ENCODE measurements at places on chromosomes 11 and 22.
A peak's percentile ranks its signal among the peaks of the same experiment; 100 is the strongest.

GRCh38 chr11:24872186-24872585 lies 375.3 kb downstream of the LUZP2 start:
- DNase-seq: no peak

DNA sequence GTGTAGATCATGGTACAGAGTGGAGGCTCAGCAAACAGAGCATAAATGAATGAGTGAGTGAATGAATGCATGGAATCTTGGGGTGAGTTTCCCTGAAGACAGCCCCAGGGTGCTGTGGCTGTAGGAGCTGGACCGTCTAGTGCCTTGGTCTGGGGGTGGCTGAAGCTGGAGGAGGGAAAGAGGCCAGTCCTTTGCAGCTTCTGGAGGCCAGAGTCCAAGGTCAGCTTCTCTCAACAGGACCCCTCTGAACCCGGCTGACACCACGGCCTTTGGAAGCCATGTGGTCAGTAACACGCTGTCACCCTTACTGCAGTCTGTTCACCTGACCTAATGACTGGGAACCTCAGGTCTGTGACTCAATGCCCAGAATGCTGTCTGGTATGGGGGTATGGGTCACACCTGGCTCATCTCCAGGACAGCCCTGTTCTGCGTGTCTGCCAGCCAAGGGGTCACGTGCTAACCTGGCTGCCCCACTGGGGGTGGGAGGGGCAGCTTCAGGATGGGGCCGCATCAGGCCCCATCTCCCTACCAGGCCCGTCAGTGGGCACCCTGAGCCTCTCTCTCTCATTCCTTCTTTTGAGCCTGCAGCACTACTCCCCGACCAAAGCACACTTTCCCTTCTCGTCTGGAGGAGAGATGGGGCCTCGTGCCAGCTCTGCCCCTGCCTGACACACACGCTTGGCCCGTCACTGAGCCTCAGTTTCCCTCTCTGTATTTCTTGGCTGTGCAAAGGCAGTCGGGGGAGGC lies 24.1 kb upstream of the CHKA start:
- DNase-seq: no peak

GRCh38 chr22:49923445-49923844 lies 5.0 kb downstream of the CRELD2 start:
- peak; percentile 38 for DNase-seq

DNA sequence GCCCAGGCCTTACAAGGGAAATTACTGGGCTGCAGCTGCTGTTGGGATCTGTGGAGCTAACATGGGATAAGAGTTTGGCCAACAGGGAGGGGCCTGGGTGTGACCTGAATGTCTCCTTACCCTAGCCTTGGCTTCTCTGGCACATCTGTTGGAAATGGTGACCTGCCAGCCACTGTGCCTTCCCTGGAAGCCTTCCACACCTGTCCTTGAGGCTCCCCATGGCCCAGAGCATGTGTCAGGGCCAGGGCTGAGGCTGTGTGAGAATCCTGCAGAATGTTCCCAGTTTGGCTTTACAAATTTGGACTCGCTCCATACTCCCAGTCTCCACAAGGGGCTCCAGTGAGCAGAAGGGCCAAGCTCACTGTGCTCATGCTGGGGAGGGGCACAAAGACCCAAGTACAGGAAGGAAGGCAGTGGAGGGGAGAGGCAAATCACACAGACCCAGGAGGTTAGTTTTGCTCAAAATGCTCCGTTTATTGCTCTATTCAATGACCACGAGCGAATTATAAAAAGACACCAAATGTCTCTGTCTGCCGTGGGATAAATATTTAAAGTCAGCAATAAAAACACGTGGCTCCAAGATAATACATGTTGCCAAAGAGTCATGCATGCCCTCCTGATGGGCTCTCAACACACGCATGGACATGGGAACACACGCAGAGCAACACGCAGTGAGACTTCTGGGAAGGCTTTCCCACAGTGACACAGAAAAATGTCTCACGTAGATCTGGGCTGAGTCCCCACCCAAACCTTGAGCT lies 1.7 kb upstream of the IGSF22 start:
- DNase-seq: peak; percentile 56

- no peak for DNase-seq
Observed at GRCh38 chr11:106986673-106987072, 31.6 kb downstream of the GUCY1A2 start.

DNA sequence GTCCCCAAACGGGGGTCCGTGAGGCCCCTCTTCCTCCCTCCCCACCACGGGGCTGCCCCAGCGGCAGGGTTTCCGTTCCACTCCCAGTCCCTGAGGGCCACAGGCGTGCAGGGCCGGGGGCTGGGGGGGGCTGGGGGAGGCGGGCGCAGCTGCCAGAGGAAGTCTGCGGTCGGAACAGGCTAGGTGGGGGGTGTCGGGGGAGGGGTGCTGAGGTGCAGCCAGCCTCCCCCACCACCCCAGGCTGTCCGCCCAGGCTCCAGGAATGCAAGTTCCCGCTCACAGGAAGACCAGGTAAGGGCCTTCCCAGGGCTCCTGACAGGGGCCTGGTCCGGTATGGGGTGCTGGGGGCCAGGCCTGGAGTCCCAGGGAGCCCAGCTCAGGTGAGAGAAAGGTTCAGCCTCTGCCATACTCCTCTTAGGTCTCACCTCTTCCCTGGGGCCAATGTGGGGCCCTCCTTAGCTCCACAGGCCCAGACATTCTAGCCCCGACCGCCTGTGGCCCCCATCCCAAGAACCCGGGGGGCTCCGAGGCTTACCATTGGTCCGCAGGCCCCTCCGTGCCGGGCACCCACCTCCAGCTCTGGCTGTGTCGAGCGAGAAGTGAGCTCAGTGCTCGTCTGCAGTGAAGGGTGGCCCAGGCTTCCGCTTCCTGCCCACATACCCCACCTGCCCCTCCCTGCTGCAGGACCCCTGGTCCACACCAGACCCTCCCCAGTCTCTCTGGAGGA lies at the start of gene PTPRCAP:
Gene PTPRCAP, minus strand, starts transcription at position 601 of the 727 bp plus-strand sequence. Its CDS starts 63 bp downstream, at position 538.
- DNase-seq: peak; percentile 68

GRCh38 chr11:34053161-34053686 lies 1.7 kb downstream of the CAPRIN1 start:
- DNase-seq: peak; percentile 85

GRCh38 chr11:46747150-46747549 lies 28.1 kb downstream of the F2 start:
- DNase-seq: no peak

- DNase-seq: no peak
Observed at GRCh38 chr11:85590848-85591483, 36.2 kb downstream of the DLG2 start.

DNA sequence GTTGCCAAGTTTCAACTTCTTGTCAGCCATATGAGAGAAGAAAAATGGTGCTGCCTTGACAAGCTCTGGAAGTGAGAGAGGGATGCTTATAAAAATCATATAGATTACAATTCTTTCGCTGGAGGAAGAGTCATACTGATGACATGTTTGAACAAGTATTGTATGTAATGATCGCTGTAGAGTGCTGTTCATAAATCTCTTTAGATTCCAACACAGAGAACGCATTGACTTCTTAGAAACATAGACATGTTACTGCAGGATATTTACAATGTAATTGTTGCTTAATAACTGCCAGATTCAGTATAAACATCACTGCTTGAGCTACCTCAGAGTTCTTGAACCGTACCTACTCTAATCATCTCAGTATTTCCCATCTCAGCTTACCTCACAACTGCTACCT lies 571.6 kb downstream of the LUZP2 start:
- DNase-seq: no peak

- no peak for DNase-seq
Observed at GRCh38 chr11:116804001-116804400, 12.3 kb upstream of the APOA5 start.

- DNase-seq: no peak
Observed at GRCh38 chr11:76665921-76666351, 4.6 kb downstream of the LRRC32 start.

- no peak for DNase-seq
Observed at GRCh38 chr11:12853652-12854296, 155.3 kb upstream of the RASSF10 start.

GRCh38 chr11:110812086-110812733 lies 100.0 kb upstream of the ARHGAP20 start:
- no peak for DNase-seq

DNA sequence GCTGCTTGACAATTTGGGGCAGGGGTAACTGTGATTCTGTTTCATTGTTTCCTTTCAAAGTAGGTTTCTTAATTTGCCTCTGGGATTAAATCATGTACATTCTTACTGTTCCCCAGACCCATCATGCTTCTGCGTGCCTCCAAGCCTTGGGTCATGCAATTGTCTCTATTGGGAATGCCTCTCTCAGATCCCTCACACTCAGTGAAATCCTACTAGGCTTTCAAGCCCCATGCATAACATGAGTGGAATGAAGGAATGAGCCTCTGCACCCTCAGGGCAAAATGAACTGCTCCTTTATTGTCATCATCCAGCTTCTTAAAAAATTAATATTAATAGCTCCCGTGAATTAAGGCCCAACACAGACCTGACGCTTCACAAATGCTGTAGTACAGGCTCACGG lies 381.7 kb downstream of the TENM4 start:
- DNase-seq: no peak

- no peak for DNase-seq
Observed at GRCh38 chr22:11605468-11605981, 3922.5 kb upstream of the OR11H1 start.

DNA sequence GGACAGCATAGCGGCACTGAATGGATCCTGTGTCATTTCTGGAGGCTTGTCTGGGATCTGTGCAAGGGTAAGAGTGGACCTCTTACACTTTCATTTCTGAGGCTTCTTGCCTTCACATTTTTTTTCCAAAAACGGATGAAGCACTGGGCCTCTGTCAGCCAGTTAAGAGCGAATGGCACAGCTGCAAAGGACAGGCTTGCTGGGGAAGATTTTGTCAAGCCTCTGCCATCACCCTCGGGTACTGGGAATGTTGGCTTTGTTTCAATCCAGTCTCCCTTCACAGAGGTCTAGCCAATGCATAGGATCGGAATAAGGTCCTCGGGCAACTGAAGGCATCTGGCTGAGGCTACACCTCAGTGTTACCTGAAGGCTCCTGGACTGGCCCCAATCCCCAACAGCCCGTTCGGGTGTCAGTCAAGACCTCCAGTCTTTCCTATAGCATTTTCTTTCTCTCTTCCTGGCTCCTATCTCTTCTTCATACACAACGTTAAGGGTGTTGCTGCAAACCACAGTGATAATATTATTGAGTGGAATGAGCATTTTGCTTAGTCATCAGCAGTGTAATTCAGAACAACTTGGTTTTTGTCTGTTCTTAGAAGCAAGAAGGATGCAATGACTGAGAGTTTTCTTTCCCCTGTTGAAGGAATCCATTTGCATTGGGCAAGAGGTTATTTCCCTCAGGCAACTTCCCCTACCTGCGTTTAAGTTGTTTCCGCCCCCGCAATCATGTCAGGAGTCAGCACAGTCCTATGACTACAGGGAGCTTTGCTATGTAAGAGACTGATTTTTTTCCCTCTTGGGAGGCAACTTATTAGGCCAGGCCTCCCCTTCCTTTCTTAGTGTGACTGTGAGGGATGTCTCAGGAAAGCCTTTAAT lies 22.8 kb downstream of the NPAT start:
- peak; percentile 80 for DNase-seq

DNA sequence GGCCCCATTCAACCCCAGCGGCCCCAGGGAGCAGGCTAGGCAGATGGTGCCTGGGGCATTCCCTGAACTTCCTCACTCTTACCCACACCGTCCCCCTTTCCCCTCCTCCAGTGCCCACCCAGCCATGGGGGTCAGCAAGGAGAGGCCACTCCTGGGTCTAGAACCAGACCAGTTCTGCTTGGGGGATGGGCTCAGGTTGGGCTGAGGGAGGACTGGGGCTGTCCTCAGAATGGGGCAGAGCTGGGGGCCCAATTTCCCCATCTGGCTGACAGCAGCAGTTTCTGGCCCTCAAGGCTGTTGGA lies 12.4 kb downstream of the SCYL1 start:
- no peak for DNase-seq

DNA sequence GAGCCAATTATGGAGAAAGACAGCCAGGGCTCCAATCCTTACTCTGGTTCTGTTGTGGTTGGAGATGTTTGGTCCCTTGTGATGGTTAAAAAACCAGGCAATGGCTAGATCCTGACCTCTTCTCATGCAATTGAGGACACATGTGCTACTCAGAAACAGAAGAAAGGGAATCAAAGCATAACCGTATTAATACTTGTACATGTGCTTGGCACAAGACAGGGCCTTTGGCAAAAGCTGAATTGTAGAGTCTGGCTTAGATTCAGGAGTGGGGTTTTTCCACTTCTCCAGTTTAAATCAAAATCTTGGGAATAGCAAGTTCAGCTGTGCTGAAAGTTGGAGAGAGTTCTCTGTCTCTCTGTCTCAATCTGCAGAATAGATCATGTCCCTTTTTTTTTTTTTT lies 80.1 kb upstream of the E2F8 start:
- DNase-seq: no peak

DNA sequence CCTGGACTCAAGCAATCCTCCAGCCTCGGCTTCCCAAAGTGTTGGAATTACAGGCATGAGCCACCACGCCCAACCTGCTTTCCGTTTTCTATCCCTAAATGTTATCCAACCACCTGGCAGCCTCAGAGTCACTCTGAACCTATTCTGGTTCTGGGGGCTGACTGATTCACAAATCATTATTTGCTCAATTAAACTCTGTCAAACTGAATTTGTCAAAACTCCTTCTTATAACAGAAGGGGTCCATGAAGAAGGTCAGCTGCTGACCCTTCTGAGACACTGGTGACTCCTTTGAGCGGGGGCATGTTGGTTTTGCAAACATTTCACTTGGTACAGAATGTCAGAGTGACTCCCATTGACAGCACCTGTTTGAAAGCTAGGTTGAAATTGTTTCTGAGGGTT lies 1.8 kb upstream of the VPS37C start:
- no peak for DNase-seq

DNA sequence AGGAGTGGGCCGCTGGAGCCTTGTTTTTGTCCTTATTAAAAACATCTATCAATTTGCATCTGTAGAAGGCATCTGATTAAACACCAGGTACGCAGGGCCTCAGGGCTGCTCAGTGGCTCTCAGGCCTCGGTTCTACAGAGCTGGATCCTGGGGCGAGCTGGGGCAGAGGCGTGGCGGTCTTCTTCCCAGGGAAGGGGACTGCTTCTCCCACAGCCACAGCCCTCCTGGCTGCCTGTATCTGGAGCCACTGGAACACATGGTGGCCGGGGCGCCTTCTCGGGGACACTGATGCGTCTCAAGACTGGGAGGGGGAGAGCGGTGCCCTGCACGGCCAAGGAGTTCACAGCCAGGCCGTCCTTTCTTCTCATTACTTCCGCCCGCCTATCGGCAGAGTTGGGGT lies 1178.2 kb downstream of the BRD1 start:
- DNase-seq: no peak

- peak; percentile 79 for DNase-seq
Observed at GRCh38 chr11:554428-555226, 5.9 kb downstream of the LMNTD2 start.

- DNase-seq: no peak
Observed at GRCh38 chr22:37243402-37244113, 511 bp downstream of the RAC2 start.

DNA sequence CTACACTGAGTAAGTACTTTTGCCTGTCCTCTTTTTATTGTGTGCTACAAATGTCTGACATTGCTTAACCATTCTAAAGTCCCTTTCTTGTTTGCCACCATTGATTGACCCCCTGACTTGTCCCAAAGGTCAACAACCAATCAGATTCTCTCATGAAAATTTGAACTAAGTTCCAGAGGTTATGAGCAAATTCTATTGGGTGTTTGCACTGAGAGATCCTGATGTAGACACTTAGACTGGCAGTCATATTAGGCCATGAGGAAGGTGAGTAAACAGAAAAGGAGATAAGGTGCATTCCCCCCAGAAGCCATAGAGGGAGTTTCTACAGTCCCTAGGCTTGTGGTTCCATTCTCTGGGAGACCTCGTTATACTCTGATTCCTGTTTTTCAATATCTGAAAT lies 101.3 kb upstream of the E2F8 start:
- no peak for DNase-seq

- DNase-seq: no peak
Observed at GRCh38 chr11:131866535-131867400, 496.4 kb downstream of the NTM start.

GRCh38 chr11:128146926-128147605 lies 440.3 kb downstream of the ETS1 start:
- DNase-seq: no peak

Measured in activated naive CD4-positive, alpha-beta T cell treated with Interleukin-2 at 50 U/mL for 16 hours (primary cell).